Endothelial cell of umbilical vein (primary cell): ENCODE measurements at places on chromosomes 3 and 15. TPM values are rescaled to one million over a fixed set of nuclear protein-coding genes. Genes with fewer than 3 reads are reported as not detected.

GRCh38 chr15:91278951-91279350 lies 178.9 kb downstream of the SV2B start:
- no peaks in the 10 kb centered on the region for H3K36me3 ChIP-seq
- no peak overlapping the region for H3K4me3 ChIP-seq
- DNase-seq: no peak
- no peak overlapping the region for H3K27ac ChIP-seq
- H3K4me1 ChIP-seq: no peaks in the 10 kb centered on the region

GRCh38 chr3:64392001-64392400 lies 166.7 kb upstream of the PRICKLE2 start:
- no peaks in the 10 kb centered on the region for H3K4me1 ChIP-seq
- H3K36me3 ChIP-seq: no peaks in the 10 kb centered on the region
- H3K27ac ChIP-seq: no peak overlapping the region
- peaks cover 3% of the 10 kb centered on the region for H3K27me3 ChIP-seq

DNA sequence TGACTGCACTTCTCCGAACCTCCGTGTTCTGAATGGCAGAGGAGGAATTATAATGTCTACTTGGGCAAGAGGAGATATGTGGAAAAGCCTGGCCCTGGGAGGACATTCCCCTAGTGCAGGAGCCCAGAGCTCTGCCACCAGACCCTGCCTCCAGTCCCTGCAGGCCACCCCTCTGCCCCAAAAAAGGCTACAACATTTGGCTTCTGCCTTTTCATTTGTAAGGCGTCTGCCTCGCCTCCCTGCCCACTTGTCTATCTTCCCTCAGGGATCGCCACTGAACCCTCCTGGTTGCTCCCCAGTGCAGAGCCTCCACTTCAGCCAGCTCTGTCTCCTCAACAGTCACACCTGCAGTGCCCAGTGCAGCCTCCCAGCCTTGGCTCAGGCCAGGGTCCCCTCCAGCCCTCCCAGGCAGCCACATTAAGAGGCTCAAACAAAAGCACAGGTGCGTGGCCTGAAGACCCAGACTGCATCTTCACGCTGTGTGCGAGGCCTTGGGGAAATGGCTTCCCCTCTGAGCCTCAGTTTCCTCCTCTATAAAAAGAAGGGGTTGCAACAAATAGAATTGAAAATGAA lies 125.9 kb upstream of the SMAD3 start:
- peaks cover 1% of the 10 kb centered on the region for H3K4me1 ChIP-seq
- DNase-seq: no peak

GRCh38 chr3:173139420-173139819 lies 1.6 kb downstream of the SPATA16 start:
- H3K4me3 ChIP-seq: no peak overlapping the region
- no peak for DNase-seq
- H3K4me1 ChIP-seq: no peaks in the 10 kb centered on the region

- H3K4me3 ChIP-seq: no peak overlapping the region
- no peaks in the 10 kb centered on the region for H3K4me1 ChIP-seq
- no peak overlapping the region for H3K27ac ChIP-seq
Measured at GRCh38 chr3:127182848-127183714, 9.8 kb upstream of the PRR23E start.

GRCh38 chr3:143830786-143831185 lies 17.5 kb downstream of the SLC9A9 start:
- H3K4me3 ChIP-seq: no peak overlapping the region
- no peaks in the 10 kb centered on the region for H3K36me3 ChIP-seq
- DNase-seq: no peak
- peak overlapping the region; percentile 67 for H3K27ac ChIP-seq
- no peaks in the 10 kb centered on the region for H3K27me3 ChIP-seq

DNA sequence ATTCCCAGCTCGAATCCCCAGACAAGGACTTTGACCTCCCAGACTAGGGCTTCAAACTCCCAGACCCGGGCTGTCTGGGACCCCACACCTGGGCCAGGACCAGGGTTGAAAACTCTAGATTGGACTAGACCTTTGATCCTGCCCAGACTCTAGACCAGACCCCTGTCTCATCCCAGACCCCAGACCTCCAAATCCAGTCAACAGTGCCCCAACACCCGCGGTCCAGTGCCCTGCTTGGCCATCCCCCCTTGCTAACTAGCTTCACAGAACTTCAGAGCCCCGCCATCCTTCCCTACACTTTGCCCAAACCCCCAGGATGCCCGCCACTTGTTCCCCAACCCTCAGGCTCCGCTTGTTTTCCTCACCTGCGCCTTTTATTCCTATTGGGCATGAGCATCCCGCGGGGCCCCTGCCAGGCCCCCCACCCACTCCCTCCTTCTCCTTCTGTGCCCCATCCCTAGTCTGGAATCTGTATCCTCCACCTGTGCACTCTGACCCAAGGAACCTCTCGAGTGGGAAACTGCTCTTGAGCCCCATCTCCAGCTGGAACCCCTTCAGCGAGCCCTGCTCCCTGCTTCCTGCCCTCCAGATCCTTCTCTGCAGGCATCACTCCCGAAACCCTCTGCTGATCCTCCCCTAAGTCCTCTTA lies 604 bp downstream of the GNAI2 start:
- DNase-seq: no peak
- no peaks in the 10 kb centered on the region for H3K27me3 ChIP-seq
- peak overlapping the region; percentile 88 for H3K4me3 ChIP-seq
- peaks cover 7% of the 10 kb centered on the region for H3K36me3 ChIP-seq
- H3K27ac ChIP-seq: peak overlapping the region; percentile 60

TGM4 gene
- 0.24 and 0.39 TPM in 2 replicates for total RNA-seq

GRCh38 chr3:85090495-85090894 lies 131.7 kb downstream of the CADM2 start:
- no peak overlapping the region for H3K4me3 ChIP-seq
- no peak for DNase-seq
- no peaks in the 10 kb centered on the region for H3K36me3 ChIP-seq
- no peaks in the 10 kb centered on the region for H3K4me1 ChIP-seq
- no peaks in the 10 kb centered on the region for H3K27me3 ChIP-seq

- no peak overlapping the region for H3K27ac ChIP-seq
- peaks cover 2% of the 10 kb centered on the region for H3K27me3 ChIP-seq
- H3K4me3 ChIP-seq: no peak overlapping the region
- no peaks in the 10 kb centered on the region for H3K4me1 ChIP-seq
- DNase-seq: no peak
- H3K36me3 ChIP-seq: no peaks in the 10 kb centered on the region
Measured at GRCh38 chr3:151306168-151306810, 10.3 kb downstream of the GPR87 start.

GRCh38 chr15:69729167-69729748 lies 276.6 kb downstream of the RPLP1 start:
- no peak overlapping the region for H3K4me3 ChIP-seq
- no peaks in the 10 kb centered on the region for H3K4me1 ChIP-seq
- no peaks in the 10 kb centered on the region for H3K36me3 ChIP-seq

DNA sequence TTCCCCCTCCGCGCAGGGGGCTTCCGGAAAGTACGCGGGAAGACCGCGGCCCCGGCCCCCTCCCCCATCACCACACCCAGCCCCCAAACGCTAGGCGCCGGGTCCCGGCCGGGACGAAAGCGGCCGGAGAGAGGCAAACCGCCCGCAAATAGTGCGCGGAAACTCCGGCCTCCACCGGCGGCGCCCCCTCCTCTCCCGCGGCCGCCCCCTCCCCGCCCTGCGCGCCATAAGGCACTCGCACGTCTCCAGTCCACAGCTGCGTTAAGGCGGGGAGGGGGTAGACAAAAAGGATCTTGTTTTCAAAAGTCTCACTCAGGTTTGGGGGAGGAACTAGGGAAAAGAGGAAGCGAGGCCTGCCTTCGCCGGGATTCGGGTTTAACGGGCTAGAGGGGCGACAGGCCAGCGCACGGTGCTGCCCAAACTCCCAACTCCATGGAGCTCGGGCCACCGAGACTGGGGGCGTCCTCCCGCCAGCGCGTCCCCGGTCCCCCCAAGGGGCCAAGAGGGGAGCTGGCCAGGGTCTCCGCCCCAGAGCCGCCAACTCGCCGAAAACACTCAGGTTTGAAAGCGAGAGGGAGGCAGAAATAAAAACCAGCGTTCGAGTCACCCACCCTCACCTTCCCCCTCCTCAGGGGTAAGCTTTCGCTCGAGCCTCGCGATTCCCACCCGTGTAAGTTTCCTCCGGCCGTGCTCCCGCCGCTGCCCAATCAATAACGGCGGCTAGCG lies 1.8 kb downstream of the ANP32A start:
- H3K36me3 ChIP-seq: peaks cover 4% of the 10 kb centered on the region
- DNase-seq: peak; percentile 53
- no peaks in the 10 kb centered on the region for H3K27me3 ChIP-seq
- peak overlapping the region; percentile 77 for H3K27ac ChIP-seq

XRN1 gene
- total RNA-seq: 34.4 and 40.0 TPM in 2 replicates

- H3K27ac ChIP-seq: peak overlapping the region; percentile 64
- peaks cover 15% of the 10 kb centered on the region for H3K4me1 ChIP-seq
- peak; percentile 88 for DNase-seq
Measured at GRCh38 chr15:31004220-31004733, 12.8 kb upstream of the MTMR10 start.

DNA sequence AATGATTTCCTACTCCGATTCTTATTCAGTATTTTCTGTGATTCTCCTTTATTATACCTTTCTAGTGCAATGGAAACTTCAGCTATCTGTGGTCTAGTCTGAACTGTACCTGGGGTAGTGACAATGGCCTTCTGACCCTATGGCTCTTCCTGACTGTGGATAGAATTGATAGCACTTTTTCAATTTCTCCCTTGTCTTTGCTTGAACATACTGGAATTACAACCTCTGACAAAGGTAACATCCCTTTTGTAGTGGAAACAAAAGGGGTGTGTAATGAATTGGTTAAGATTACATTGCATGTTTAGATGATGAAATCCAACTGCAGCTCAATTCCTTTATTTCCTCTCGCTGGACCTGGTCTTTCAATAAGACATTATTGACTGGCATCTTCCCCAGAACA lies 21.0 kb upstream of the SOX2 start:
- no peak overlapping the region for H3K4me3 ChIP-seq
- DNase-seq: no peak
- H3K27ac ChIP-seq: no peak overlapping the region
- H3K27me3 ChIP-seq: no peaks in the 10 kb centered on the region
- no peaks in the 10 kb centered on the region for H3K36me3 ChIP-seq
- peaks cover 5% of the 10 kb centered on the region for H3K4me1 ChIP-seq

DNA sequence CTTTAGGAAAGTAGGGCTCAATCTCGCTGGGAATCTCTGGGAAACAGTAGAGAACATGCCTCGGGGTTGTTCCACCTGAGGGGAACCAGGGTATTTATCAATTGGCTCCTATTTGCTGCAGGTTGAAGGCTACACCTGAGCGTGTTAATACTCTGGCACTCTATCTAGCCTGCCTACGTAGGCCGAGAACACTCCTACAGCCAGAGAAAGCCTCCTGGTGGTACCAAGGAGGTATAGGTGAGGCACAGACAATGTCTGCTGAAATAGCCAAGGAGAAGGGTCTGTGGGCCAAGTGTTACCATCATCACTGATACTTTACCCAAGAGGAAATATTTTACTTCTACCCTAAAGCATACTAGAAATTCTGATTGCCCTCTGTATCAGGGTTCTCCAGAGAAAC lies 341.0 kb upstream of the UBE2E2 start:
- H3K36me3 ChIP-seq: no peaks in the 10 kb centered on the region
- no peak for DNase-seq
- H3K27me3 ChIP-seq: no peaks in the 10 kb centered on the region

CELSR3 gene
- 0.46 and 0.71 TPM in 2 replicates for total RNA-seq

DNA sequence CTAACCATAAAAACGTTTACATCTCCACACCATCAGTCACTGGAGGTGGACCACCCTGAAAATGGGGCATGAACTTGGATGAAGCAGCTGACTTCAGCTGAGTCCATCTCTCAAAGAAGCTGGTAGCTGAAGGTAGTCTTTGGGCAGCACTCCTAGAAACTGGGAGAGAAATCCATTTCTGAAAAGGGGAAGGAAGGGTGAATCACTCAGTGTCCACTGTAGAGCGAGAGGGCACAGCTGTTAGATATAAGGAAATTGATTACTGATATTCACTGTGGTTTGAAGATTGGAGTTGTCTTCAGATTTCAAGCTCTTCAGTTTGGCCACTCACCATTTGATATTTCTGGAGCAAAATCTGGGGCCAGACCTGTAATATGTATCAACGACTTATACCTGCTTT lies 499.0 kb upstream of the UBE2E2 start:
- H3K36me3 ChIP-seq: no peaks in the 10 kb centered on the region
- no peaks in the 10 kb centered on the region for H3K27me3 ChIP-seq
- no peak overlapping the region for H3K27ac ChIP-seq
- no peak for DNase-seq
- no peak overlapping the region for H3K4me3 ChIP-seq

SPTBN5 gene
- 19.0 and 19.2 TPM in 2 replicates for total RNA-seq

DNA sequence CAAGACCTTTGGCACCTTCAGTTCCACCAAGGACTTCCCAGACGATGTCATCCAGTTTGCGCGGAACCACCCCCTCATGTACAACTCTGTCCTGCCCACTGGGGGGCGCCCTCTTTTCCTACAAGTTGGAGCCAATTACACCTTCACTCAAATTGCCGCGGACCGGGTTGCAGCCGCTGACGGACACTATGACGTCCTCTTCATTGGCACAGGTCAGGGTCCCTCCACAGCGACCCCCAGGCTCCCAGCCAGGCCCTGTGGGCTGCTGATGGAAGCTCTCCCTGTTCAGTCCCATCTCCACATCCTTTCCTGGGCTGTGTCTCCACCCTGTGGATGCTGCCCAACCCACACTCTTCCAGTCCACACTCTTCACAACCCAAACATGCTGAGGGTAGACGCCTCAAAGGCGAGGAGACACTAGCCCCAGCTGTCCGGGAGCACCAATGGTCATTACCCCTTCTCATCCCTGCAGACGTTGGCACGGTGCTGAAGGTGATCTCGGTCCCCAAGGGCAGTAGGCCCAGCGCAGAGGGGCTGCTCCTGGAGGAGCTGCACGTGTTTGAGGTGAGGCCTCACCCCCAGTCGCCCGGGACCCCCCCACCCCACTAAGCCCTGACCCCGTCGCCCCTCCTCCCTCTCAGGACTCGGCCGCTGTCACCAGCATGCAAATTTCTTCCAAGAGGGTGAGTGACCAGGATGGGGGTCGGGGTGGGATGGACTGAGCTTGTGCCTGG lies 4.3 kb upstream of the LSMEM2 start:
- peaks cover 18% of the 10 kb centered on the region for H3K27me3 ChIP-seq
- H3K27ac ChIP-seq: no peak overlapping the region
- H3K36me3 ChIP-seq: no peaks in the 10 kb centered on the region
- no peak overlapping the region for H3K4me3 ChIP-seq

GRCh38 chr15:53297828-53298227 lies 461.6 kb downstream of the WDR72 start:
- no peak overlapping the region for H3K4me3 ChIP-seq
- no peak overlapping the region for H3K27ac ChIP-seq
- H3K27me3 ChIP-seq: no peaks in the 10 kb centered on the region

GRCh38 chr3:16329826-16330129 lies 64.8 kb downstream of the OXNAD1 start:
- H3K4me3 ChIP-seq: no peak overlapping the region
- no peak overlapping the region for H3K27ac ChIP-seq
- no peaks in the 10 kb centered on the region for H3K4me1 ChIP-seq
- DNase-seq: no peak
- H3K27me3 ChIP-seq: no peaks in the 10 kb centered on the region

- H3K27ac ChIP-seq: no peak overlapping the region
- no peaks in the 10 kb centered on the region for H3K36me3 ChIP-seq
- H3K4me3 ChIP-seq: no peak overlapping the region
- H3K27me3 ChIP-seq: no peaks in the 10 kb centered on the region
- DNase-seq: peak; percentile 56
Measured at GRCh38 chr15:68608206-68608843, 29.5 kb downstream of the CORO2B start.
